ENCODE measurements at places on chromosomes 4 and X.

- DNase-seq, result no peak
These were observed 309.2 kb downstream of the EVC2 start for GRCh38 chr4:5399124-5399523.

DNA sequence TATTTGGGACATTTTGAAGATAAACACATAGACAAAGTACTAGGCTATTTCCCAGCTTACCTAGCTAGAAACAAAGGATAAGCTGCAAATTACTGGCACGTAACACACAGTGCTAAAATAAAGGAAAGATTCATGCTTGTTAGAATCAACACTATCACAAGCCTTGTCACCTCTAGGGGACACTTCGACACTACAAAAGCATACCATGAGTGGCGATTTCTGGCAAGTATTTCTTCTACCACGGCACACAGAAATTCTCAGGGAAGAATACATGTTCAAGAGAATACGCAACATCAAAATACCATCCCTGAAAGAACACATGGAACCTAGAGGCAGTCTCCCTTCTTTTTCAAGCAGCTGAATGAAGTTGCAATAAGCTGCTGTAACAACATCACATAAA lies 5.1 kb downstream of the MECP2 start:
- DNase-seq, result no peak

DNA sequence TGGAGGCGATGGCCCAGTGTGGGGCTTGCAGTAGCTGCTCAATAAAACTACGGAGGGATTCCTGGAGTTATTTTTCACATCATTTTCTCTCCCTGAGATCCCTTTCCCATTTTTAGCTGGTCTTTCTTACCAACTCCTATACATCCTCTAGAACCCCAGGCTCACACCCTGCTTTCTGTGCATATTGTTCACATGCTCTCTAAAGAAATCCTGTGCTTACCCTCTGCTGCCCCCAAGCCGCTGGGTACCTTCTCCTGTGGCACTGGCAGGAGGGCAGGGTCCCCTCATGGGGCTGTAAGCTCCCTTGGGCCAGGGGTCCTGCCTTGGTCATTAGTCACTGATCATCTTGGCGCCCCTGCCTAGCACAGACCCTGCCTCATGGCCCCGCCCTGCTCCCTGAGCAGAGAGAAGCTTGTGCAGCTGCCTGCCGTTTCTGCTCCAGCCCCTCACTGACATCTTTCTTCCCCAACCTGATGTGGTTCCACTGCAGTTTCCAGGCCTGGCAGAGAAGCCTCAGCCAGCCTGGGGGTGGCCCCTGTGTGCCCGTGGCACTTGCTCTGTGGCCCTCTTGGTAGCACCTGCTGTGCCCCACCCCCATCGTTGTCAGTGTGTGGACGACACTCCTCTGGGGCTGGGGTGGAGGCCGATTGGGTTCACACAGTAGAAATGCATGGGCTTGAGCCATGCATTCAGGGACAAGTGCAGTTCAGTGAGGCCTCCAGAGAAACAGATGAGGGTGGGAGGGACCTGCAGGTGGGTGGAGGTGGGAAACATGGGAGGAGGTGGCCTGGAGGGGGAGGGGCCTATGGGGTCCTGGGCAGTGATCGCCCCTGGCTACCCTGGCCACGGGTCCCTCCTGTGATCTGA lies 69.5 kb downstream of the WFS1 start:
- DNase-seq, result no peak

DNA sequence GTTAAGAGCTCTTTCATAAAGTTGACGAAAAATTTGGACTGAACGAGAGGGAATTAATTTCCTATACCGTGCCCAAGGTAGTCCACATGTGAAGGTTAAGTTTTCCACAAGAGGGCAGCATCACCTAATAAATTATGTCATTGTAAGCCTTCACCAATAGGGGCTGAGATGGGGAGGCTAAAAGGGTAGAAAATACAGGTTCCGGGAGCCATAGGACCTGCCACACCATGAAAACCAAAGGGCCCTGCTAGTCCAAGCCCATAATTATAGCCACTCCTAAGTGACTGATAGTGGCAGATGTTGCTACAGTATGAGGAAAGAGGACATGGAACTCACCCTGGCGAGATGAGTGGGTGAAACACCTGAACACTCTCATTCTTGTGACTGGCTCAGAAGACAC lies 122.2 kb downstream of the SHROOM4 start:
- DNase-seq, result no peak

DNA sequence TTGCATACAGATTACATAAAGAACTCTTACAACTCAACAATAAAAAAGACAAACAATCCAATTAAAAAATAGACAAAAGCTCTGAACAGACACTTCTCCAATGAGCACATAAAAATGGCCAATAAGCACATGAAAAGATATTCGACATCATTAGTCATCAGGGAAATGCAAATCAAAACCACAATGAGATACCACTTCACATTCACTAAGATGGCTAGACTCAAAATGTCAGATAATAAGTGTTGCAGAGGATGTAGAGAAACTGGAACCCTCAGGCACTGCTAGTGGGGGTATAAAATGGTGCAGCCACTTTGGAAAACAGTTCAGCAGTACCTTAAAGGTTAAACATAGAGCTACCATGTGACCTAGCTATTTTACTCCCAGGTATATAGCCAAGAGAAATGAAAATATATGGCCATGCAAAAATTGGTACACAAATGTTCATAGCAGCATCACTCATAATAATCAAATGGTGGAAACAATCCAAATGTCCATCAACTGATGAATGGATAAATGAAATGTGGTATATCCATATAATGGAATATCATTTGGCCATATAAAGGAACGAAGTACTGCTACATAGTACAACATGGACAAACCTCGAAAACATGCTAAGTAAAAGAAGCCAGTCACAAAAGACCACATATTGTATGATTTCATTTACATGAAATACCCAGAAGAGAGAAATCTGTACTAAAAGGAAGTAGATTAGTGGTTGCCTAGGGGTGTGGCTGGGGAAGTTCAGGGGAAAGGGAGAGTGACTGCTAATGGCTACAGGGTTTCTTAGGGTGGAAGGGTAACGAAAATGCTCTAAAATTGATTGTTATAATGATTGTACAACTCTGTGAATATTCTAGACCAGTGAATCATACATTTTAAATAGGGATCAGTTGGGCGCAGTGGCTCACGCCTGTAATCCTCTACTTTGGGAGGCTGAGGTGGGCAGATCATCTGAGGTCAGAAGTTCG lies 29.4 kb downstream of the SASH3 start:
- DNase-seq, result no peak

DNA sequence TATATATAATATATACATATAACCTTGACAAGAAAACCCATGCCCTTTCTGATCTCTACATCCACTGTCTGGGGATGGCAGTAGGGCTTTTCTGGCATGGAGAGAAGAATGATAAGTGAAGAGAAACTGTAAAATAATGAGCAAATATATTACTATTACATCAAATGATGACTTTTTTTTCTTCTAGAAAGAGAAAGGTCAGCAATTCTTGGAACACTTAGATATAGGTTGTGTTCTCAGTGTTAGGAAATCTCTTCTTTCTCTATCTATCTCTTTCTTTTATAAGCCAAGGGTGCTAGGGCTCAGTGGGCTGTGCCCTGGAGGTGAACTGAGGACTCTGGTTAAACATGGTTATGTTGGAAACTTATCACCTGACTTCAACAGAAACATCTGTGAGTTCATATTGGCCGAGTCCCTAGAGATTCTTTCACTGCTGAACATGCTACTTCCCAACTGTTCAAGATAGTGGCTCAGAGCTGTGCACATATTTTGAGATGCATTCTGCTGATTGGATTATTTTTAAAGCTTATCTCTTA lies 265.1 kb downstream of the GBA3 start:
- DNase-seq, result no peak

- DNase-seq, result no peak
These were observed 25.2 kb upstream of the NPFFR2 start for GRCh38 chr4:72006586-72006985.

GRCh38 chrX:147183161-147183560 lies 368.6 kb upstream of the CXorf51A start:
- no peak for DNase-seq

- DNase-seq, result no peak
These were observed 62.7 kb upstream of the PHKA2 start for GRCh38 chrX:19046343-19047215.

DNA sequence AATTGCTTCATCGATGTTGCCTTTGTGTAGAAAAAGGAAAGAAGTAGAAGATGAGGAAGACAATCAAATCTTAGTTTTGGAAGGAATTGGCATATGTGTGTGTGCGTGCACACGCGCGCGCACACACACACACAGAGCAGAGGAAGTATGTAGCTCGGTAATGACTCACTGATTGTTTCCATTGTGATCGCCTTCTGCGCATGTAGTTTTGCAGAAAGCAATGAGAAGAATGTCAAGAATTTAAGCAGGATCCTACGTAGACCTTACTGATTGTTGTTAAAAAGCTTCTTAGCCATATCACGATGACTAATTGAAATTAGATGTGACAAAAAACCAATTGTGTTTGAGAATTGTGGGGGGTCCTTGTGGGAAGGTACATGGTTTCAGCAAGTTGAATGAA lies 12.8 kb upstream of the LIMCH1 start:
- DNase-seq, result no peak

DNA sequence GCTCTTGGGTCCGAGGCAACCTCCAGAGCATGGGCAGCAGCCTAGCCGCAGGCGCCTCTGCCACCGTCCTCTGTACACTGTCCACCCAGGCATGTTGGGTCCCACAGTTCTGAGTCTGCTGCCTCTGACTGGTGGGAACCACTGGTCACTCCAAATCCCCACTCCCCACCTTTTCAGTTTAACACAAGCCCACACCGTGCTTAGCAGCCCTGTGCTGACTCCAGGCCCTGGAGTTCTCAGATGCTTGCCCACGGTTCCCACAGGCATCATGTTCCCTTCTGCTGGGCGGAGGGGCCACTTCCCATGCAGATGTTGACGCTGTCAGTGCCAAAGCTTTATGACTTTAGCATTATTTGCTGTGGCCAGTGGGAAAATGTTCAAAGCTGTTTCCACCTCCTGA lies 104.5 kb downstream of the SCD5 start:
- no peak for DNase-seq

- DNase-seq, result no peak
These were observed 14.9 kb downstream of the ADAM29 start for GRCh38 chr4:174933083-174933482.

DNA sequence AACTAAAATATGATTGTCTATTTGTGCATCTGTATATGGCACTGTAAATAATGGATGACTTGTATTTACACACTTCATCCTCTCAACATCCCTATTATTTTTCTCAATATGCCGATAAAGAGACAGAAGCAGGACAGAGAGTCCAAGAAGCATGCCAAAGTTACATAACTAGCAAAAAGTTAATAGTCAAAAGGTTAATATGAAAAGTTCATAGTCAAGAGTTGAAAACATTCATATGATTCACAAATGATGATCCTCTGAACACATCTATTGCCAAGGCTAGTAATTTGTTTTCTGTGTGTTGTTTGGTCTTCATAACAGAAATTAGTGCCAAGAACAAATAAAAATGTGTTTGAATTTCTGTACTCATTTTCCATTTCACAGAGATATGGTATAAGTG lies 231.0 kb downstream of the ADAMTS3 start:
- DNase-seq, result no peak

DNA sequence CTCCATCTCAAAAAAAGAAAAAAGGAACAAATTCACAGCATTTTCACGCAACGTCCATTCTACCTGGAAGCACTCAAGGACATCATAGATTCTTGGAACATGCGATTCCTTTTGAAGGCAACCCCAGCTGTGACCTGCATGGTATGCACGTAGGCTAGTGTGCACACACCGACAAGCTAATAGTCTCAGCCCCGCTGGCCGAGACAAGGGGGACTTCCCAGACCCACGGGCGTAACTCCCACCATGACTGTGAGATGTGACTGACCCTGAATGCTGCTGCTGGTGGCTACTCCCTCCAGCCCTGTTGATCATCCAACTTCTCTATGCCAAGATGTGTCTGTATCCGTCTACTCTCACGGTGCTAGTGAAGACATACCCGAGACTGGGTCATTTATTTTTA lies 78.3 kb downstream of the CRLF2 start:
- no peak for DNase-seq

DNA sequence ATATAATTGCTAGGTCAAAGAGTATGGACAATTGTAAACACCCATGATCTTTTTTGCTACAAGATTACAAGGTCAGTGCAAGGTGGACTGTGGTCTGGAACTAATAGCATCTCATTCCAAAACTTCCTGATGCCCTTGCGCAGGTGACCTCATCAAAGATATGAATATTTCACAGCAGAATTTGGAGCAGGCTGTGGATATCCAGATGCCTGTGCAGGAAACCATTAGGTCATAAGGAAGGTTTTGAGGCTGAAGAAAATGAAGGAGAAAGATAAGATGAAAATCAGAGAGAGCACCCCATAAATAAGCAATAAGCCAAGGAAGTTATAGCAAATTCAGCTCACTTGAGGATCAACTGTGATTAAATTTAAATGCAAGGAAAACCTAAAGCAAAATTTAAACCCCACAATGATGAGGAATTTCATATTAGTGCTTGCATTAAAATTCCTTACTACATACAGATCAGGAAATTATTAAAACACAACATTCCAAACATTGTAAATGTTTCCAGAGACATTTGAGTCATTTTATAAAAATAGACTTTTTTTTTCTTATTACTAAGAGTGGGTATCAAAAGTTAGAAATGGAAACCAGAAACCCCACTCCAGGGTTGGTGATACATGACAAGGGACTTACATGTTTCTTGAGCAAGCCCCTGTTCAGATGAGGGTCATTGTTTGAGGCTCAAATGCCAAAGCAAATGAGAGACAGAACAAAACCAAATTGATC lies 100.7 kb upstream of the FAM9C start:
- no peak for DNase-seq

- no peak for DNase-seq
These were observed 32.0 kb downstream of the PTPN13 start for GRCh38 chr4:86626066-86626465.

DNA sequence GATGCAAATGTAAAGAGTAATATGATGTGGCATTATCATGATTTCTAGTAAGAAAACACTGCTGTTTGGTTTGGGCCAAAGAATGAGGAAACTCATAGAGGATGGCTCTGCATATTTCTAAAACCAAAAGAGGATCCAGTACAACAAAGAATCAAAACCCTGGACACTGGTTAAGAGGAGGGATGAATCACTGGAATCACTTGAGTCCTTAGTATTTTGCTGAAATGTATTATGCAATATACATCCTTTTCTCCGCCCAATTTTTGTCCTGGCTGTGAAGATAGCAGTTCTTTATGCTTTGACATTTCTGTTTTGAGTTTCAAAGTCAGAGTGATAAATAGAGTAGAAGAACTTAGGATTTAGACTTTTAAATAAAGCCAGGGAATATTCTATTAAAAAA lies 345.9 kb downstream of the PACRGL start:
- DNase-seq, result no peak

DNA sequence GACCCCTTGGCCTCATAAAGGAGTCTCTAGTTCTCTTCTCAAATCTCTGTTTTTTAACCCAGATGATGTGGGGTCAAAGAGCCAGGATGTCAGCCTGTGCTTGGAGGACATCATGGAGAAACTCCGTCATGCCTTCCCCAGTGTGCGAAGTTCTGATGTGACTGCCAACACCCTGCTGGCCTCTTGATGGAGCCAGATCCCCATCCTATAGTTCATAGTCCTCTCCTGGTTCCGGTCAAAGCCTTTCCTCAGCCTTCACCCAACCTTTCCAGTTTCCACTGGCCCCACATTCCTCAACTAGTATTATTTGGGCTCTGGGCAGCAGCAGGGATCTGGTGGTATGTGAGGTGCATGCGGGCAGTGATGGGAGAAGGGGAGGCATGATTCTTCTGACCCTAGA lies 30.7 kb downstream of the TAF7L start:
- no peak for DNase-seq

GRCh38 chr4:38804654-38805295 lies at the start of gene TLR1:
TLR1 (minus strand) TSS chr4:38804791; CDS start chr4:38798831, 5,960 bp downstream.
- DNase-seq, result no peak

GRCh38 chrX:75887833-75888232 lies 102.8 kb upstream of the MAGEE2 start:
- DNase-seq, result no peak
